Kidney (tissue), 22 donors: ENCODE measurements at places on chromosomes 16 and 17.

DNA sequence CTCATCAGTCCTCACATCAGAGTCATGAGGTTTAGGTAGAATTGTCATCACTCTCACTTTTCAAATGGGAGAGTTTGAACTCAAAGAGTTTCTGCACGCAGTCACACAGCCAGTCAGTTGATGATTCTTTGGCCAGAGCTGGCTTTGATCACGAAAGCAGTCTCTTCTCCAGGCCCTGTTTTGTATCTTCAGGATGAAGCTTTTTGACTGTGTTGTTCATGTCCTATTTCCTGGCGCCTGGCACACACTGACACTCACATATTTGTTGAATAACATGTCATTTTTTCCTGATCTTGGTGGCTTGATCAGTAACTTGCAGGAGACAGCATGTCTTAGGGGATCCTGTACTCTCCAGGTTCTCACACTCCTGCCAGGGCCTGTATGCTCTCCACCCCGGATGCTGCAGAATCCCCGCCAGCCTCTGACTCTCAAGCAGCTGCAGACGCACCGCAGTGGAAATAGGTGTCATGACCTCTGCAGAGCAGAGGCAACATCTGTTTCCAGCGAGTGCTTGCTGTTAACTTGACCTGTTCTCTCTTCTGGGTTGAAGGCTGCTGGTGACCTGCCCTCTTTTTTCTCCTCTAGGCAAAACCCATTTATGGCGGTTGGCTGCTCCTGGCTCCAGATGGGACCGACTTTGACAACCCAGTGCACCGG, 33.0 kb downstream of the MPRIP start:
- DNase-seq, result peak; percentile 77

- no peak for DNase-seq
Observed at GRCh38 chr16:84948851-84949610, 62.3 kb downstream of the ZDHHC7 start.

DNA sequence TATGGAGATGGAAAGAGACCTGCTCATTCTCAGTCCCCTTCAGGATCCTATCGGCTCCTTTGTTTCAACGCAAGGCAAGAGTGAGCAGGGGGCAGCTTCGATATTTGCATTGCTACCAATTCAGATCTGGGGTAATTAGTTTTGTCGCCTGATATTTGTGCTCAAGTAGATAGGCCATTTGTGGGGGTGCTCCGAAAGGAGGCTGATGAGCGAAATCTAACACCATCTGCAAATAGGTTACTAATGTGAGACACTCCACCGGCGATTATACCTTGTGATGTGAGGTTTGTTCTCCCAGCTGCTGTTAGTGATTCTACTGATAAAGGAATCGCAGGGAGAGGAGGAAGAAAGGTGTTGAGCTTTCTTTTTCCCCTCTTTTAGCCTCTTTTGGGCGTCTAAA, 31.5 kb downstream of the WSCD1 start:
- DNase-seq, result no peak

GRCh38 chr17:75518201-75518600, 1.9 kb downstream of the TSEN54 start:
- DNase-seq, result no peak

DNA sequence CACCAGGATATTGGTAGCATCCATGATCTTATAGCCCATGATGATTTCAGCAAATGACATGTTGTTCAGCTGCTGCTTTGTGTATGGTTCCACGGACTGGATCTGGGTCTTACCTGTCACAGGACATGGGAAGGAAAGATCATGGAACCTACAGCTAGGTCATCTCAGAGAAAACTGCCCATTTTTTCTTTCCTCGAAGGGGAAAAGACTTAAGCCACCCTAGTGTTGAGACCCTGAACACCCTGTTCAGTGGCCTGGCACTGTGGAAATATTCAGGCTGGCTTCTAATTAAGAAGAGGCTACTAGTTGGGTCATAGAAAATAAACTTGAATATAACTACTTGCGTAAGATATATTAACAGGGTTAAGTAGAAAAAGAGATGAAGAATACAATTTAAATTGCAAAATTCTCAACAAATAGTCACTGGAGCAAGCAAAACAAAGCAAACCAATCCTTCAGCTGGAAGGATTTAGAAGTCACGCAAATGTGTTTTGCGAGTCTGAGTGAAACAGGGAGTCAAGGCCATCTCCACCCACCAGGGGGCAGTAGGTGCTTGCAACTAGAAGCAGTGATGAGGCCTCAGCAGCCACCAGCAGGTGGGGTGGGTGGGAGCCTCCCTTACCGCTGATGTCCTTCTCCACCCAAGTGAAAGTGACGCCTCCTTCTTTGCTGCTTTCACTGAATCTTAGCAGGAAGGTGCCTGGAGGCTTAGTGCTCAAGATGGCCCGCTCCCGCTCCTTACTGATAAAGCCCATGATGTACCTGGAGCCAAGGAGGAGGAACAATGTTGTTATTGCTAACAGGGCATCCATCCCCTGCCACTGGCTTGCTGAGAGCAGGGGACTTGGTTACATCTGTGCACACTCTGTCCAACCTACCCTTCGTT, 34.3 kb downstream of the STAT5A start:
- DNase-seq, result peak; percentile 96

- peak; percentile 86 for DNase-seq
Observed at GRCh38 chr17:41962768-41963434, 3.7 kb upstream of the CNP start.

DNA sequence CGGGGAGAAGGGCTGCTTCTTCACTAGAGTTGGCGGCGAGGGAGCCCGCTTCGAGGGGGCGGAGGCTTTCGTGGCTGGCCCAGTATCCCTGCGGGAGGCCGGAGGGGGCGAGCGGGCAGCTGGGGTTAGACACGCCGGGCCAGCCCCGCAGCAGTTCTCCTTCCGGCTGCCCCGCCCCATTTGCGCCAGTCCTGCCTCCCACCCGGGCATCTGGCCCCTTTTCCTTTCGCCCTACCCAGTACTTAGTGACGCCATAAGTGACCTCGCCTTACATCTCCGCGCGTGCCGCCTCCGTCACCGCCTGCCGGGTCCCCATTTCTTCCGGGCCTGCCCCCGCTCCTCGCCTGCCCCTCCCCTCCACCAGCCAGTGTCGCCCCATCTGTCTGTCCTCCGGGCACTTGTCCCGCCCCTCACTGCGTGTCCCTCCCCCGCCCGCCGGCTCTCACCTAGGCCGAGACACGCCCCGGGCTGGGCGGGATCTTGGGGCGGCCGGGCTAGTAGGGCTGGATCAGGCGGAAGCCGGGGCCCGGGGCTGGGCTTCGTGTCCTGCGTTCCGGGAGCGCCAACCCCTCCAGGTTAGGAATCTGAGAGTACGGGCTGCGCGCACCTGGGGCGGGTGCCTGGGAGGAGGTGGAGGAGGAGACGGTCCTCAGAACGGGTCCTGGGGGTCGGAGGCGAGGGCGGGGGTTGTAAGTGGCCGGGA, 14.3 kb downstream of the SPATA32 start:
- DNase-seq, result peak; percentile 93

GRCh38 chr16:47503936-47504335, 42.8 kb downstream of the PHKB start:
- DNase-seq, result no peak

DNA sequence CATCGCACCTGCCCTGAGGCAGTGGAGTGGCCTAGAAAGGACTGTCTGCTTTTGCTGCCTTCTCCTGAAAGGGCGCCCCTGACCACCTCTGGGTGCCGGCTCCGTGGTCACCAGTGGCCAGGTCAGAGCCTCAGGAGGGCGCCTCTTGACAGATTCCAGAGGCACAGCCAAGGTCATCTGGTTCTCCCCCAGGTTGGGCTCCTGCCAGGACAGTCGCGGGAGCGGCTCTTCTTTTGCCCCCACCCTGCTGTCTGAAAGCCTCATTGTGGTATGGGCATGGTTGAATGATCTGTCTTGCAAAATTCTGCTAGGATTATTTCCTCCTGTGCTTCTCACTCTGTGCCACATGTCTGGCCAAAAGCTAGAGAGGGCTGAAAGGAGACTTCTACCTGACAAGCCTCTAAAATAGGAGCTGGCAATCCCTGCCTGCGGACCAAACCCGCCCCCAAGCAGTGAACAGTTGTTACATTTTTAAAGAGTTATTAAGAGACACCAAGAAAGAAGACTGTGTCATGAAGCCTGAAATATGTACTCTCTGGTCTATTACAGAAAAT, 82.8 kb downstream of the SNX29 start:
- DNase-seq, result no peak

- DNase-seq, result no peak
Observed at GRCh38 chr16:73610605-73611156, 562.8 kb upstream of the ZFHX3 start.

GRCh38 chr16:54421220-54421619, 134.6 kb upstream of the IRX3 start:
- no peak for DNase-seq

- no peak for DNase-seq
Observed at GRCh38 chr16:65271996-65272395, 150.1 kb upstream of the CDH11 start.

DNA sequence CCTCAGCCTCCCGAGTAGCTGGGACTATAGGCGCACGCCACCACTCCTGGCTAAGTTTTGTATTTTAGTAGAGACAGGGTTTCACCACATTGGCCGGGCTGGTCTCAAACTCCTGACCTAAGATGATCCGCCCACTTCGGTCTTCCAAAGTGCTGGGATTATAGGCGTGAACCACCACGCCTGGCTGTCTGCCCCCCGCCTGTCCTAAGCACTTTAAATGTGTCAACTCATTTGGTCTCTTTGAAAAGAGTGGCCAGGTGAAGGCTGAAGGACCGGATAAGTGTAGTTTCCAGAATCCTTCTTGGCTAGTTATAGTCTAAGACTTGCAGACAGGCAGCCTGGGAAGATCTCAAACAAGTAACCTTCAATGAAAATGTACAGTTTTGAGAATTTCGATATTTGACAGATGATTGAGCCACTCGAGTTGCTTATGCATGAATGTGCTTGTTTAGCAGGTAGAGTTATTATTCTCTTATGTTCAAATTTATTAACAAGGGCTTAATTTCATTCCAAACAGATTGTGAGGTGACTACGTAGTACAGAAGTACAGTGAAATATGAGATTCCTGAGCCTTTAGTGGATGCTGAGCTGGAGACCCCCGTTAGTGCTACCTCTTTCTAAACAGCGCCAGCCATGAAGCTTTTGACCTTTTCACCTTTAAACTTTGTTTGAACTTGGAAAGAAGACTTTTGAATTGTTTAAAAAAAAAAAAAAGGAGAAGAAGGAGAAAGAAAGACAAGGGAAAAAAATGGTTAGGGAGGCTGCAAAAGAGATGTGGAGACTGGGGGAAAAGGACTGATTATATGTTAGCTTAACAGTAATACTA, 164.4 kb upstream of the TBX2 start:
- DNase-seq, result no peak

GRCh38 chr17:74819801-74820436, 39.8 kb downstream of the GRIN2C start:
- peak; percentile 77 for DNase-seq

DNA sequence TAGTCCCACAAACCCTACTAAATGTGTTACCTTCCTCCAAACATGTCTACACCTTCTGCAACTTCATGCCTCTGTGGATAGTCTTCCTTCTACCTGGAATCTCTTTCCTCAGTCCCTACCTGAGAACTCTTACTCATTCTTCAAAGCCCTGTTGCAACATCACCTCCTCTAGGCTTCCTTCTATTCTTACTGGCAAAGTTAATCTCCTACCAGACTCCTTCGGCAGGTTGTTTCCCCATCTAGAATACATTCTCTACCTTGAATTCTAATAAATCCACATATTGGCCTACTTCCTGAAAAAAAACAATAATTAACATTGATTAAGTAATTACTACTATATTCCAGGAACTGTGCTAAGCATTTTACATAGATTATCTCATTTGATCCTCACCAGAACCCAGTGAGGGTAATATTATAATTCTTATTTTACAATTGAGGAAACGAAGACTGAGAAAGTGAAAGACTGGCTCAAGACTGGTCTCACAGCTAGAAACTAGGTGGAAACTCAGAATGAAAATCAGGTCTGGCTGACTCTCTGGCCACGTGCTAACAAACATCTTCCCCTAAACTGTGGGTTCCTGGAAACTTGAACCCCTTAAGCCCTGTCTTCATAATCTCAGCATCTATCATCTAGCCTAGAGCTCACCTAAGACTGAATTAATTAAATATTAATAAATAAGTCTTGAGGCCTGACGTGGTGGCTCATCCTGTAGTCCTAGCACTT, 4.6 kb upstream of the STAT3 start:
- no peak for DNase-seq

DNA sequence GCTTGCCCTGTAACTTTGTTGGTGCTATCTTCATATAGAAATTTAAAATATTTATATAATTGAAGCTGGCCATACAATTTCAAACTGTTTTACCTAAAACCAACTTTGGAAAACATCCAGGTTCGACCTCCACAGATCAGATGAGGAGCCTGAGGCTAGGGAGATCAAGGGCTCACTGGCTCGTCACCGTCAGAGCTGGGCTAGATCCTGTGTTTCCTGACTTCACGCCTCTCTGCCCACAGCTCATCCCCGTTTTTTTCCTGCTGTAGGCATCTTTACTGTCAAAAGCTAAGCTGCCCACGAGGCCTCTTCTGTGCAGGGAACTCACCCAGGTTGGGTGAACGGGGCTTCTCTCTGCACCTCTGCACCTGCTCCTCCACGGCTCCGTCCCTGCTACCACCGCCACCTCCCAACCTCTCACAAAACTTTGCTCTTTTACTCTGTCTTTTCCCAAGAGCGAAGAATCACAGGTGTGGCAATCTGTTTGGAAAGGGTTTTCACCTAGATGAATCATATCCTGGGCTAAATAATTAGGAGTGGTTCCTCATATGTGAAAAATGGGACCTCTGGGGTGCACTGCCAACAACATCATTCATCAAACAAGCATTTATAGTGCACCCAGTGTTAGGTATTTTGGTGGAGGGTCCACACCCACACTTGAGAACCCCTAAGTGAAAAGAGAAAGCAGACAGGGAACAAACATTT, 24.8 kb upstream of the KDM6B start:
- no peak for DNase-seq

GRCh38 chr16:31382485-31383161, 10.5 kb upstream of the ITGAD start:
- no peak for DNase-seq

DNA sequence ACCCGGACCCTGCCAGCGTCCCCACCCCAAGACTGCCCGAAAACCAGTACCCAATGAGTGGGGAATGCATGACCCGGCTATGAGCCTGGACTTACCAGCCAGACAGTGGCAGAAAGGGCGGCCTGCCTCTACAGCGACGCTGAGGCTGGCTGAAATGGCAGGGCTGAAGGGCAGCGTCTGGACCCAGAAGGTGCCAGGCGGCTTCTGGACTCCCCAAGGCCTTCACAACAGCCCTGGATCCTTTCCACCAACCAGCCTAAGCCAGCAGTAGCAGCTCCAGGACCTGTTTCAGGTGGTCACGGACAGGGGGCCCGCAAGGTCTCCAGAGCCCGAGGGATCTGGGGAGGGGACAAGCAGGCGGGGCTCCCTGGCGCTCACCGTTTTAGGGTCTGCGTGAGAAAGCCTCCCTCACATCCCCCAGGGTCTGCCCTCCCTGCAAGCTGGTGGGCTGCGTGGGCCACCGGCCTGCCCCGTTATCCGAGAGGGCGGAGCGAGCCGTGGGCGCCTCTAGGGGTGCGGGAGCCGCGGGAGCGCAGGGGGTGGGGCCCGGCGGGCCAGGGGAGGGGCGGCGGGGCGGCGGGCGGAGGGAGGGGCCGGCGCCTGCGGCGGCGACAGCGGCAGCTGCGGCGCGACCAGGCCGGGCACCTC, at the start of gene RIPOR1:
TSS of gene RIPOR1 (plus strand) at position 608 of the 648 bp plus-strand sequence. CDS start 9,618 bp downstream, outside the sequence.
- DNase-seq, result peak; percentile 72

- DNase-seq, result peak; percentile 77
Observed at GRCh38 chr17:15263206-15263579, 1.9 kb downstream of the PMP22 start.

GRCh38 chr17:29524692-29525091, 42.1 kb downstream of the ABHD15 start:
- no peak for DNase-seq

- DNase-seq, result no peak
Observed at GRCh38 chr16:27689711-27690110, 139.8 kb downstream of the KATNIP start.

- peak; percentile 43 for DNase-seq
Observed at GRCh38 chr17:78168903-78169793, 767 bp downstream of the SYNGR2 start.
